ENCODE measurements at places on chromosomes 4 and X. TPM values are rescaled to one million over a fixed set of nuclear protein-coding genes. Genes with fewer than 3 reads are reported as not detected.

The CFI gene
- not detected for total RNA-seq

The RTL9 gene
- not detected for total RNA-seq

The CT45A10 gene
- total RNA-seq = not detected

The ZNF630 gene
- 0.87 TPM for total RNA-seq

The TCEAL3 gene
- 2.1 TPM for total RNA-seq

The OFD1 gene
- 35.0 TPM for total RNA-seq

The RBMX2 gene
- 26.8 TPM for total RNA-seq

The SMIM31 gene
- total RNA-seq = not detected

The DGKQ gene
- total RNA-seq = 20.5 TPM

DNA sequence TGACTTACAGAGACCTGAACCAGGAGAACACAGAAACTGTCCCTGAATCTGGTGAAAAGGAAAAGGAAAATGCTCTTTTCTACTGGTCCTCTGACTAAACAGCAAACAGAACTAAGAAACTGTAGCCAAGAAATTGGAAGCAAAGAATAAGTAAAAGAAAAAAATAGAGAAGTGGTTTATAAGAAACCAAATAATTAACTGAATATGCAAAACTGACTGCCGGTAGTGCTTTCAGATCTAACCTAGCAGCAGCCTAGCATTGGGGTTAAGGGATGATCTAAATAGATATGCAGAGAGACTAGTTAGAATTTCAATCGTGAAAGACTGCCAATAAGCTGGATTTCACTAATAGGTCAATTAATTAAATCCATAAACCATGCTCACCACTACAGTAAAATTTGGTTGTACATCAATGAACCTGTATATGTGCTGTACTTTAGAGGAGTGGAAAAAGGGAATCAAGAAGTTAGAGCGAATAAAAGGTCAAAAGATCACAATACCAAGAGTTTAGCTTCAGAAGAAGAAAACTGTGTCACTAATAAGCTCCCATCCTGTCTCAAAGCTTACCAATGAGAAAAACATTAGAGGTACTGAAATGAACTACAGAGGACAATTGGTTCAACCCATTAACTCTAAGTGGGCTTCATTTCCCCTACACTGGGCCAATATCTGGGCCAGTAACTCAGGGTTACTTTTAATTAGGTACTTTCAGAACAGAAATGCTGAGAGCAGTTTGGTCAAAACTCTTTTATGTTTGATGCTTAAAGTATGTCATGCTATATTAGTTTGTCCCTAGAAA, 53.6 kb downstream of the KLHL13 start:
- DNase-seq = no peak

DNA sequence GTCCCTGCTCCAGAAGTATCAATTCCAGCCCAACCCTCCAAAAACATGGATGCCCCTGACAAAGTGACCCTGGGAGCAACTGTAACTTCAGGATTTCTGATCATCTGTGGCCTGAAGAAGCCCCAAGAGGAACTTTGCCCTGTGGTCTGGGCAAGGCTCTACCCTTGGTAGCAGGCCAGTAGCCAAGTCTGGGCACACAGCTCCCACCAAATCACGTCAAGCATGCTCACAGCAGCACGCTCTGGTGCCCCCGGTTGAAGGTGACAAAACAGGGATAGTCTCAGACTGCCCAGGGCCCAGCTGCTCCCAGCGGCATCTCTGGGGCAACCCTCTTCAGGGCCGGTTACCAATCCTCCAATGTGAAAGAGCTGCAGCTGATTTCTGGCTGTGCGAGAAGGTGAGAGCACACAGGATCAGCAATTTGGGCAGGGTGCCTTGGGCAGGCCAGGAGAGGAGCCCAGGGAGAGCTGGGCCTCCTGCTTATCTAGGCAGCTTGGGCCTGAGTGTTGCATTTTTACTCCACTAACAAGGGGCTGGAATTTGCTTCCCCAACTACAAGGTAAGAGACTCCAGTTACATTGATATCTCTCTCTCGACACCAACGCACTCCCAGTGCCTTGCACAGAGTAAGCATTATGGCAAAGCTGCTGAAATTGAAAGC, 418.1 kb downstream of the BCOR start:
- no peak for DNase-seq

DNA sequence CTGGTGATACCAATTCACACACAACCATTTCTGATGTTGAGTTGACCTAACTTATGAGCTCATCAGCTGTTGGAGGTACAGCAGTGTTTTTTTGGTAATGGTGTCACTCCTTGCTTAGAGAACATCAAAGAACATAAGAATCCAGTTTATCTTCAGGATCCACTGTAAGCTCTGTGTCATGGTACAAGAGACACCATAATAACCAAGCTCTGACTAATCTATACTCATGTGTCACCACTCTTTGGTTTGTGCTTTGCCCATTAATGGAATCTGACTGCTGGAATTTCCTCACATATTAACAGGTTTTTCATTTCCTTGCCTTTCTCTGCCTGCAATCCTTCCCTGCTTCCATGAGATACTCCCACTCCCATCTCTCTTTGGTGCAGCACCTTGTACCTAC, 735.1 kb upstream of the LCORL start:
- no peak for DNase-seq

DNA sequence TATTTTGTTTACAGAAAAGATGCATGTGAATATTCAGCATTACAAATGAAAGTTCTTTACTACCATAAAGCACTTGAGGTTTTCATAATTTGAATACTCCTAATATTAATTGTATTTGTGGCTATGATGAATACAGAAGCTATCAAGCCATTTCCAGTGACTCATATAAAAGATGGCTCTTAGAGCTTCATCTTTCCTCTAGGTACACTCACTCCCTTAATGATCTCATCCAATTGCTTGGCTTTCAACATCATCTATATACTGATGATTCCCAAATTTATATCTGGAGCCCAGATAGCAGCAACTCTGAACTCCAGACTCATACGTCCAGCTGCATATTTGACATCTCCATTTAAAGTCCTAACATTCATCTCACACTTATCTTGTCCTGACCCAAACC, 183.4 kb upstream of the FAM241A start:
- DNase-seq = no peak

- no peak for DNase-seq
Observed at GRCh38 chr4:168859888-168860694, 150.0 kb downstream of the CBR4 start.

- no peak for DNase-seq
Observed at GRCh38 chrX:121231566-121232358, 184.4 kb downstream of the GLUD2 start.

DNA sequence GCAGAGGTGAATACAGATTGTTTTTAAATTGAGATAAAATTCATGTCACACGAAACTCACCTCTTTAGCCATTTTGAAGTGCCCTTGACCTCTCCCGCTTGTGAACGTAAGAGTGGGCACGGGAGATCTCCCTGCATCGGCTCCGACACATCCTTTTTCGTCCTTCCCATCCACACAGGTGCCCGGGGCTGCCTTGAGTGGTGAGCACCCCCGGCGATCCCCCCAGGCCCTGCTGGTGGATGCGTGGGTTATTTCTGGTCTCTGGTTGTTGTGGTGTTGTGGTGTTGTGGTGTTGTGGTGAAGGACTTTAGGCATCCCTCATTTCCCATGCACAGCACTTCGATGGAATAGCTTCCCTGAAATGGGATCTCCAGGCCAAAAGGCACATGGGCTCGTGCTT, 46.1 kb downstream of the PSAPL1 start:
- DNase-seq = no peak

DNA sequence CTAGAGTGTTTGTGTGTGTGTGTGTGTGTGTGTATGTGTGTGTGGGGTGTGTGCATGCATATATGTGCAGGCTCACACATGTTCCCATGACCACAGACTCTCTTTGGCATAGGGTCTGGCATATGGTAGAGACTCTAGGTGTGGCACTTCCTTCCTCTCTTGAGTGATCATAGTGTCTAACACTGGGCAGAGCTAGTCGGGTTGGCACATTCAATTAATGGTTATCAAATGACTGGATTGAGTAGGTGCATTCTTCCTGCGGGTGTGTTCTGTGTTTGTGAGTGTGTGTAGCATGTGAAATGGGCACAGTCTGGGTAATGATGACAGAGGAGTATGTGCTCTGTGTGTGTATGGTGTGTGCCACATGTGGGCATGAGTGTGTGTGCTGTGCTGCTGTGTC, 106.5 kb downstream of the EFNB1 start:
- no peak for DNase-seq

DNA sequence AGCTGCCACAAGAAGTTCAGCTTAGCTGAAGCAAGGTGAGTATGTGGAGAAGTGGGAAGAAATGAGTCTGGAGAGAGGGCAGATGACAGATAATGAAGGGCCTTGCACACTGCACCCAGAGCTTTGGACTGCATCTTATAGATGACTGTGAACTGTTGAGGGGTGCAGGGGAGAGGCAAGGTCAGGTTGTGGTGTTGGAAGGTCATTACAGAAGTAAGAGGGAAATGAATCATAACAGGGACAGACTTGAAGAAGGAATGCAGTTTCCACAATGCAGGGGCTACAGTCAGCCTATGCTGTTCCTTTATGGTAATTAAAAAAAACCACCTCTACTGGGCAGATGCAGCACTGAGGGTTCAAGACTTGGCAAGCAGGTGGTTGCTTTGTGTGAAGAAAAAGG, 4.8 kb upstream of the IGFBP7 start:
- no peak for DNase-seq

GRCh38 chr4:119646347-119647071, 17.9 kb upstream of the PDE5A start:
- DNase-seq = no peak

DNA sequence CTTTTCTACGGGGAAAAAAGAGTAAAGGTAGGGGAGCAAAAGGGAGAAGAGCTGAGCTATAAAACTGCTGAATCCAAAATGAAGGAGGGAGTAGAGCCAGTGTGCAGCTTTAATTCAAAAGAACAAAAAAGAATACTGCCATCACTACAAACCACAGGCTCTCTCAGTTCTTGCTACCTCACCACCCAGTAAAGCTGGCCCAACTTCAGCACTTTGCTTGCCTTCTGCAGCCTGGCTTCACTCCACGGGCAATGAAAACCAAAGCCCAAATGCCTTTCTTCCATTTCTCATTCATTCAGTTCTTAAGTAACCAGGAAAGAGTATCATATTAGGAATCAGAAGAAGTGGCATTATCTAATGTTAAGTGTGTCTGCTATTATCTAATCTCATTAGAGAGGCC, 376.8 kb downstream of the BCOR start:
- no peak for DNase-seq

DNA sequence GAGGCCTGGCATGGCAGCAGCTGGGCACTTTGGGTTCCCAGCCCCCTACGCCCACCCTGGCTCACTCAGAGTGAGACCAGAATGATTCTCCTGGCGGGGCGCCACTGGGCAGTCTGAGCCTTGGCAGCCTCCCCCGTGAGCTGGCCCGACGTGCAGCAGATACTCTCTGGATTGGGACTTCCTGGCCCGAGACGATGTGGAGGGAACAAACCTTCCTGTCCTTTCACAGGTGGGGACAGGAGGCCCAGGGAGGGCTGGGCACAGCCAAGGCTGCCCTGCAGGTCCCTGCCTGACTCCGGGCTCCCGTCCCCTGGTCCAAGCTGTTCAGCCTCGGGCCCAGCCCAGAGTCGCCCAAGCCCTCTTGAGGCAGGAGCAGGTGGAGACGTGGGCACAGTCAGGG, 17.9 kb upstream of the ADD1 start:
- DNase-seq = no peak

GRCh38 chrX:155028877-155029291, 2.2 kb downstream of the FUNDC2 start:
- no peak for DNase-seq

DNA sequence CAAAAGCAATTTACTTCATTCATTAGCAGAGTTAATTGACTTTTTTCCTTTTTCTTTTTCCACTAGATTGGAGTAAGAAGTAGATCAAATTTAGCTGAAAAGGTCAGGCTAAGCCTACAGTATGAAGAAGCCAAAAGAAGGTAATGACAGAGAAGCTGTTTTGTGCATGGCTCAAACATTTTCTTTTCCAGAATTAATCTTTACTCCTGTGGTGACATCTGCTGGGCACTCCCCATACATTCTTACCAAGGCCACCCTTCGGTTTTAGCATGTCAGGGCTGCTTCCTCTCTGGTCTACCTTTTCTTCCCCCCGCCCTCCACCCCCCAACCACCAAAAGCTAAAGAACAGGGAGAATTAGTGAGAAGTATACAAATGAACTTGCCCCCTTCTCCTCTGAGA, 70.2 kb downstream of the CLDN22 start:
- peak; percentile 18 for DNase-seq

- no peak for DNase-seq
Observed at GRCh38 chr4:182538031-182538430, 294.8 kb downstream of the TENM3 start.

DNA sequence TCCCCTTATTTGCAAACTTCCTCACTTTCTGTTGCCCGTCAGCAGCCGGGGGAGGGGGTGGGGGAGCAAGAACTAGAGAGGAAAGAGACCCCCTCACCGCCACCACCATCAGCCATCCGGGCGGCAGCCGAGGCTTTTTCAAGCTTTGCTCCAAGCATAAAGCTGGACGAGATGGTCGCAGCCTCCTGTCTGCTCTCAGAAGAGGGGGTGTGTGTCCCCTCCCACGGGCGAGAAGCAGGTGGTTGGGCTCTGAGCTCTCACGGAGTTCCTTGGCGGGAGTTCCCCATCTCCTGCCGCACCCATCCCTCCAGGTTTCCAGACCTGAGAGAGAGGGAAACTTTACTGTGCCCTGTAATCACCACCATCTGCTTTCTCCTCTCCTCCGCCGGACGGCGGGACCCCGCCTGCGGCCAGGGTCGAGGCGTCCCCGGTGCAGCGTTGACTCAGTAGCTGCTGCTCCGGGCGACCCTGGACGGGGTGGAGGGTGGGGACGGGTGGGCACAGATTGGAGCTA, 4.7 kb upstream of the ARX start:
- DNase-seq = no peak

DNA sequence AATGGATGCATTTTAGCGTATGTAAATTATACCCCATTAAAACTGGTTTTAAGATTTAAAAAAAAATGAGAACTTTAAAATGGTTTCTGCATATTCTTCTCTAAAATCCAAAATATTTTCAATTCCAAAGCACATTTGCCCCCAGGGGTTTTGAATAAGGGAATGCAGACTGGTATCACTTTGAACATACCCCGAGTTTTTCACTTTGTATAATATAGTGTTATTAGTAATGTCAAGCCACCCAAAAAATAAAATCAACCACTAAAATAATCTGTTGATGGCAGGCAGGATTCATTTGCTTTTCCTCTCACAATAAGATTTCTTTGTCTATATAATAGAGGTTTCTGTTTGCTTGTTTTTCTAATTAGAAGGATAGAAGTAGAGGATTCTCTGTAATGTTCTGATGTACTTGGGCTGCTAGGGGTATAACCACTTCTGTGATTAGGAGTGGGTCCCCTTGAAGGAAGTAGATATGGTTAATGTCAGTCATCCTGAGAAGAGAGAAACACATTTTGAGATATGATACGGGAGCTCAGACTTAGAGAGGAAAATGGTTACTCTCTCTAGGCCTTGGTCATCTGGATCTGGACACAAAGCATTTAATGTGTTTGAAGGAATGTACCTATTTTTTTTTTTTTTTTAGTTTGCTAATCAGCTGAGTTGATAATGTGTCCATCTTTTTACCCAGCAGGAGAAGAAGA, 9.3 kb upstream of the LIN54 start:
- no peak for DNase-seq

GRCh38 chr4:117560329-117560728, 474.0 kb upstream of the NDST3 start:
- no peak for DNase-seq
